ENCODE measurements at places on chromosomes 3 and 15. TPM values are rescaled to one million over a fixed set of nuclear protein-coding genes. Genes with fewer than 3 reads are reported as not detected.

DNA sequence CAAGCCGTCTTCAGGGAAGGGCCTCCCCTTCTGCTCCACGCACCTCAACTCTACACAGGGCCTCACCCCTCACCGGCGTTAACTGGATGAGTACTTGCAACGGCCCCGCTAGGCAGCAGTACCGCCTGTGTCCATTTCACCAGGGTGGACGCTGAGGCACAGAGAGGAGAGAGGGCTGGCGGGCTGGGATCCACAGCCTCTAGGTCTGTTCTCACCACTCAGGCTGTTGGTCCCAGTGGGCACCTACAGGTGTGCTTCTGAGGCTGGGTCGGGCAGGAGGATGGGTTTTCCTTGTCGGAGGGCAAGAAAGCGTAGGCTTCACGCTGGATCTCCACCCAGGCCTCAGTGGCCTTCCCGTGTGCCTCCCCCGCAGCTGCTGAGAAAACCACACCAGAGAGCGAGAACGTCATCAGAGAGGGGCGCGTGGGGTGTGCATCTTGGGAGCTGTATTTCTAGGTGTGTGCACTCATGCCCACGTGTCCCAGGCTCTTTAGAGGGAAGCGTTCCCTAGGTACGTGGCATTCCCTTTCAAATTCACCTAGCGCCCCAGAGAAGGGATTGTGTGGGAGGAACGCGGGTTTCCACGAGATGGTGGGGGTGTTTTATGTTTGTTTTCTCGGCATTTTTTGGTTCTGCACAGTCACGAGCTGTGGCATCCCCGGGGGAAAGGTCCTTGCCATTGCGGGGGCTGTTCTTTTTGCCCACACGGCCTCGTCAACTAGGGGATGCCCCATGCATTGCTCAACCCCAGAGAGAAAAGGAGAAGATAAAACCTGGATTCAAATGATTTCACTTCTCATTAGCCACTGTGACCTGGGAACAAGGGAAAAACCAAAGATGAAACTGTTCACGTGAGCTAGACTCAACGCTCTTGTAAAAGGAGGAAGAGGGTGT lies 67.7 kb downstream of the MGLL start:
- no peak for DNase-seq
- no peaks in the 10 kb centered on the region for H3K36me3 ChIP-seq
- H3K4me1 ChIP-seq, result no peaks in the 10 kb centered on the region
- no peaks in the 10 kb centered on the region for H3K27me3 ChIP-seq
- no peak overlapping the region for H3K4me3 ChIP-seq

DNA sequence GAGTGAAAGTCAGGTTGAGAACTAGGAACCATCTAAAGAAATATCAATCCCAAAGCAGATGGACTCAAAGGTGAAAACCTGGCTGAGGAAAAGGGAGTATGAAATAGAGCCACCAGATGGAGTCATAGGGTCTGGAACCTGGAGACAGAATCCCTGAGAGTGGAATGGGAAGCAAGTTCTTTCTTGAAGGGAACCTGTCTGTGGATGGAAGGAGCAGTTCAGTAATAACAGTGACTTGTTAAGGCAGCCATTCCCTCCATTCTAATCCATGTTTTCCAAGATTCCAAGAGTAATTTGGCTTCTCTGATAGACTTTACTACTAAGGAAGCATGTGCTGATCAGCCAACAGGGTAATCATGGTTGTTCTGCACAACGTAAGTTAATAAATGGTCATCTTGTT lies 22.5 kb upstream of the AQP9 start:
- no peak for DNase-seq
- no peaks in the 10 kb centered on the region for H3K27me3 ChIP-seq
- no peak overlapping the region for H3K4me3 ChIP-seq
- no peak overlapping the region for H3K27ac ChIP-seq

DNA sequence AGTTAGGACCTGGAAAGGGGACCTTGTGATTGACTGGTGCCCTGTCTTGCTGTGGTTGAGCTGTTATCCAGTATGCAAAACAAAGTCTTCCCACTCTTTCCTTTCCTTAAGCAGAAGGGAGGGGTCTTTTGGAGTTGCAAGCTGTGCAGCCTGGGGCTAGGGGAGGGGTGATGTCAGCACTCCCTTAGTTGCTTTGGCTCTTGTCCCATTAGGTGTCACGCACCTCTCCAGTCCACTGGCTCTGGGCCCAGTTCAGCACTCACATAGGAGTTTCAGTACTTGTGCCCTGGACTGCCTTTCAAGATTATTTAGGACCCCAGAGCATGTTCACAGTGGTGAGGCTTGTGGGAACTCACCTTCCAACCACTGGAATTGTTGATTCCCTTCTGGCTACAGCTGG lies 238.5 kb downstream of the DOCK3 start:
- DNase-seq, result peak; percentile 80
- no peaks in the 10 kb centered on the region for H3K36me3 ChIP-seq
- H3K27ac ChIP-seq, result no peak overlapping the region
- peaks cover 3% of the 10 kb centered on the region for H3K4me1 ChIP-seq
- no peaks in the 10 kb centered on the region for H3K27me3 ChIP-seq

DNA sequence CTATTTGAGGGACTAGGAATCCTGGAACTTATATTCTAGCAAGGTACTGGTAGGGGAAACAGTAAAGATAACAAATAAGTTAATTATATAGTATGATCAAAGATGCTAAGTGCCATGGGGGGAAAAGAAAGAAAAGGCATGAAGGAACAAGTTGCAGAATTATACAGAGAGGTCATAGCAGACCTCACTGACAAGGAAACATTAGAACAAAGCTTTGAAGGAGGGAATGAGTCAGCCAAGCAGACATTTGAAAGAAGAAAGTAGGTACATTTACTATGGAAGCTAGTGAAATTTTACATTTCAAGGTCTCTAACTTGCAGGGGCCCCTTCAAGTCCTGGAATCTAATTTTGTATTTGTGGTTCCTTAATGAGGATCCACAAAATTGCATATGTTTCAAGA lies 57.2 kb upstream of the TIPARP start:
- H3K4me1 ChIP-seq, result peaks cover 29% of the 10 kb centered on the region
- no peaks in the 10 kb centered on the region for H3K27me3 ChIP-seq
- no peak overlapping the region for H3K4me3 ChIP-seq
- no peak overlapping the region for H3K27ac ChIP-seq
- no peak for DNase-seq
- H3K36me3 ChIP-seq, result no peaks in the 10 kb centered on the region

- peak overlapping the region; percentile 49 for H3K27ac ChIP-seq
- H3K4me3 ChIP-seq, result no peak overlapping the region
- H3K36me3 ChIP-seq, result no peaks in the 10 kb centered on the region
- no peak for DNase-seq
Measured at GRCh38 chr3:16378920-16379319, 113.9 kb downstream of the OXNAD1 start.

DNA sequence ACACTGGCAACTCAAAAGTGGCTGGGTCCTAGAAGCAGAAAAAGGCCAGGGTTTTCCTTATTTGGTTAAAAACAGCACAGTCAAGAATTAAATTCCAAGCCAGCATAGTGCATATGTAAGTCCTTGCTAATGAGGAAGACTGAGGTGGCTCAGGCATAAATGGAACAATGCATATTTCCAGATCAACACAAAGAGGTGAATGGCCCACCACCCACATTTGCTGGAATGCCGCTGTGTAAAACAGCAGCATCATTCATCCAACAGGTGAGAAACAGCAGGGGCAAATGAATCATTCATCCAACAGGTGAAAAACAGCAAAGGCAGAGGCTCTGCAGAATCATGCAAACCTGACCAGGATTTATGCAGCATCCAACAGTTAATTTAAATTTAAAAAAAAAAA lies 32.9 kb downstream of the GPR176 start:
- H3K4me1 ChIP-seq, result no peaks in the 10 kb centered on the region
- DNase-seq, result no peak
- no peaks in the 10 kb centered on the region for H3K27me3 ChIP-seq
- H3K4me3 ChIP-seq, result no peak overlapping the region

DNA sequence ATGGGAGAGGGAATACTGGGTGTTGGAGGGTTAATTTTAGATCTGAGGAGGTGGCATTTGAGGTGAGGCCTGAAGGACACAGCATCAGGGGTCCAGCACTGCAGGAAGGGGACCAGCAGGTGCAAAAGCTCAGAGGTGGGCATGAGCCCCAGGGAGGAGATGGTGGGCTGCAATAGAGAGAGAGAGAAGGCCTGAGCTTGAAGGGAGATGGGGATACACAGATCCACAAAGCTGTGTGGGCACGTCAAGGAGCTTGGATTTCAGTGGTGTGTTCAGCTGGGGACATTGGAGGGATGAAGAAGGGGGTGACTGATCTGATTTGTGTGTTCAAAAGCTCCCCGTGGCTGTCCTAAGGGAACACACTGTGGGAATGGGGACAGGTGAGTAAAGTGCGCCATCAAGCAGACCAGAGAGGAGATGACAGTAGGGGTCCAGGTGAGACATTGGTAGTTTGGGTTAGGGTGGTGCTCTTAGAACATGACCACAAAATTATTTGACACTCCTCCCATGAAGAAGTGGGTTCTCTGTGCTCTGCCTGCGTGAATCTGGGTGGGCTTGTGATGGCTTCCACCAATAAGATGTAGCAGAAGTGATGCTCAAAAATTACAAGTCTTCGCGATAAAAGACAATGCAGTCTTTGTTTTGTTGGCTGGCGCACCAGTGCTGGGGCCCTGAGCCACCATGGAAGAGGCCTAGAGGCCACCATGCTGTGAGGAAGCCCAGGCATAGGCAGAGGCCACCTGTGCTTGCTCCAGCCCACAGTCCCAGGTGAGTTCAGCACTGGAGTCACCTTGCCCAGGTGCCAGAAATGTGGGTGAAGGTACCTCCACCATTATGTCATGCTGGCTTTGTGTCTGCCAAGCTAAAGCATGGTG lies 1.9 kb upstream of the WNT7A start:
- no peak overlapping the region for H3K4me3 ChIP-seq
- H3K27ac ChIP-seq, result no peak overlapping the region
- peaks cover 14% of the 10 kb centered on the region for H3K27me3 ChIP-seq
- H3K36me3 ChIP-seq, result no peaks in the 10 kb centered on the region

- H3K4me1 ChIP-seq, result no peaks in the 10 kb centered on the region
- no peak for DNase-seq
- H3K36me3 ChIP-seq, result no peaks in the 10 kb centered on the region
- no peak overlapping the region for H3K4me3 ChIP-seq
- no peak overlapping the region for H3K27ac ChIP-seq
Measured at GRCh38 chr3:119990888-119991287, 103.4 kb downstream of the GSK3B start.

GRCh38 chr3:130428871-130429712 lies 83.6 kb downstream of the COL6A5 start:
- no peaks in the 10 kb centered on the region for H3K36me3 ChIP-seq
- no peak for DNase-seq
- no peak overlapping the region for H3K27ac ChIP-seq
- H3K27me3 ChIP-seq, result no peaks in the 10 kb centered on the region
- H3K4me3 ChIP-seq, result no peak overlapping the region

DNA sequence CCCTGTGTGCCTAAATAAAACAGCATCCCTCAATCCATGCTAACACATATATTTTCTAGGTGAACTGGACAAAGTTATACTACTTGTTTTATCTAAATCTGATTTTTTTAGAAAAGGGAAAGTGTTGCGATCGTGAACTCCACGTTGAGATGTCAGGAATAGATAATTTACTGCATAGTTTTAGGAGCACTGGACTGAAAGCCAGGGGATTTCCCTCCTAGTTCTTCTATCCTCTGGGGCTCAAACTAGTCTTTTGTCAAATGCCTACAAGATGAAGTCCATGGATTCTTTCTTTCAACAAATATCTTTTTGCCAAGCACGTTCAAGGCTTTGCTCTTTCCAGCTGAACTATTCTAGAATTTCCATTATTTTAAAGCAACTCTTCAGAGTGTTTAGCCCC lies 617 bp upstream of the HPS3 start:
- DNase-seq, result no peak
- H3K36me3 ChIP-seq, result no peaks in the 10 kb centered on the region
- H3K27ac ChIP-seq, result peak overlapping the region; percentile 38

- H3K36me3 ChIP-seq, result no peaks in the 10 kb centered on the region
- DNase-seq, result no peak
- H3K27me3 ChIP-seq, result no peaks in the 10 kb centered on the region
- H3K4me1 ChIP-seq, result no peaks in the 10 kb centered on the region
Measured at GRCh38 chr3:73212683-73213082, 151.2 kb downstream of the EBLN2 start.

GRCh38 chr3:142577696-142578328 lies 721 bp downstream of the ATR start:
- H3K27ac ChIP-seq, result peak overlapping the region; percentile 95
- peaks cover 16% of the 10 kb centered on the region for H3K4me1 ChIP-seq
- no peaks in the 10 kb centered on the region for H3K36me3 ChIP-seq

DNA sequence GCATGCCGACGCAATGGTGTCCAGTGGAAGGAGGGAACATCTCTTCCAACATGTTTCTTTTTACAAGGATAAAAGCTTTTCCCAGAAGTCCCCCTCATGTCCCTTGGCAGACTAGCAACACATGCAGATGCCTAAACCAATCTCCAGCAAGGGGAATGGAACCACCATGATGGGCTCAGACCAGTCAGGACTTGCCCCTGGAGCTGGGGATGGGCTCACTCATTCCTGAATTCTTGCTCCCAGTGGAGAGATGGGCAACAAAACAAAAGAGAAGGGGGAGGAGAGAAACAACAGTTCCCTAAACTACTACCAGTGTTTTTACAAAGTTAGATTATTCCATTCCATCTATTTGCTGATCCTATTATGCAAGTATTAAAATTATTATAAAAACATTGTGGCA lies 76.8 kb upstream of the OXTR start:
- H3K4me3 ChIP-seq, result no peak overlapping the region
- H3K27me3 ChIP-seq, result no peaks in the 10 kb centered on the region
- H3K27ac ChIP-seq, result no peak overlapping the region
- no peaks in the 10 kb centered on the region for H3K4me1 ChIP-seq

GRCh38 chr3:8713901-8714759 lies 19.5 kb upstream of the CAV3 start:
- no peaks in the 10 kb centered on the region for H3K4me1 ChIP-seq
- H3K36me3 ChIP-seq, result no peaks in the 10 kb centered on the region
- H3K27me3 ChIP-seq, result no peaks in the 10 kb centered on the region

GRCh38 chr15:59020322-59020721 lies 32.9 kb downstream of the RNF111 start:
- no peaks in the 10 kb centered on the region for H3K27me3 ChIP-seq
- H3K4me3 ChIP-seq, result no peak overlapping the region
- no peaks in the 10 kb centered on the region for H3K4me1 ChIP-seq

- H3K36me3 ChIP-seq, result no peaks in the 10 kb centered on the region
- no peak overlapping the region for H3K27ac ChIP-seq
- no peaks in the 10 kb centered on the region for H3K4me1 ChIP-seq
- no peak for DNase-seq
- H3K4me3 ChIP-seq, result no peak overlapping the region
Measured at GRCh38 chr3:122898298-122898697, 103.4 kb downstream of the SLC49A4 start.

- peaks cover 23% of the 10 kb centered on the region for H3K4me1 ChIP-seq
- peak overlapping the region; percentile 98 for H3K27ac ChIP-seq
- H3K4me3 ChIP-seq, result peak overlapping the region; percentile 32
- DNase-seq, result peak; percentile 69
Measured at GRCh38 chr15:58771621-58772250, 634 bp downstream of the MINDY2 start.

MED12L gene
- 23.7 TPM for total RNA-seq

TM4SF18 gene
- 26.5 TPM for total RNA-seq

C3orf85 gene
- not detected for total RNA-seq

TRANK1 gene
- total RNA-seq, result 11.7 TPM

HAPLN3 gene
- 5.8 TPM for total RNA-seq

TMC3 gene
- total RNA-seq, result not detected

CFAP92 gene
- 0.40 TPM for total RNA-seq

Measured in thyroid gland (tissue), 4 donors.